Suppressor macrophage treated with lipopolysaccharide for 4 hours (primary cell): ENCODE measurements at places on chromosomes 3 and 15.

GRCh38 chr3:194688200-194688740, 2.6 kb downstream of the FAM43A start:
- DNase-seq, result peak; percentile 23

DNA sequence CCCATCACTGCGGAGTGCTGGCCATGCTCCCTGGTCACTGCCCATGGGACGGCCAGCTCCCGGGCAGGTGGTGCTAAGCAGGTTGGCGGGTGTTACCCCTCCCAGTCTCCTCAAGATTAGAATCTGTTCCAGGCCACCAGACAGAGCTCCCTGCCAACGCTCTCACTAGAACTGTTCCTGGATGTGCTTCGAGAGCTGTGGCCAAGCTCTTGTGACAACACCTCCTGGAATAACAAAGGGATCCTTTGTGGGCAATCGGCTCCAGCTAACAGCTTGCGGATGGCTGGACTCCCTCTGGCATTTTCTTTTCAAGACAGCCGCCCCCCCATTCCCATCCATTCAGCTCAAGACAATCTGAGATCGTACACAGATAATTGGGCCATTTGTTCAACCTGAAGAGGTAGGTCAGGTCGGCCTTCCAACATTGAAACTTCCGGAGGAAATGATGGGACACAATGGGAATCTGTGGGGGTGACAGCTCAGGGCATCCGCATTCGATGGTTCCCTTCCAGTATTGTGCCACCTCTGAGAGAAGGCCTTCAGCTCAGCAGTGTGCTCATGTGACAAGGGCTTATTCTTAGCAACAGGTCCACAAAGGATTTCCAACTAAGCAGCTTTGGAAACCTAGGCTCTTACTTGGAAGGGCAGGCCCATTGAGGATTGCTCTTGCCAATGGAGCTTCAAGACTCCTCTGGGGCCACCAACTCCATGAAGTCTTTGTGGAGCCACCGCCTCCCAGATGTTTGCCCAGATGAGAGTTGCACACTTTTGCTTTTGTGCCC, 11.6 kb upstream of the EPHB3 start:
- DNase-seq, result no peak

GRCh38 chr3:126367316-126367805, 10.2 kb upstream of the KLF15 start:
- DNase-seq, result no peak

GRCh38 chr3:170502297-170502696, 83.6 kb downstream of the SLC7A14 start:
- no peak for DNase-seq

DNA sequence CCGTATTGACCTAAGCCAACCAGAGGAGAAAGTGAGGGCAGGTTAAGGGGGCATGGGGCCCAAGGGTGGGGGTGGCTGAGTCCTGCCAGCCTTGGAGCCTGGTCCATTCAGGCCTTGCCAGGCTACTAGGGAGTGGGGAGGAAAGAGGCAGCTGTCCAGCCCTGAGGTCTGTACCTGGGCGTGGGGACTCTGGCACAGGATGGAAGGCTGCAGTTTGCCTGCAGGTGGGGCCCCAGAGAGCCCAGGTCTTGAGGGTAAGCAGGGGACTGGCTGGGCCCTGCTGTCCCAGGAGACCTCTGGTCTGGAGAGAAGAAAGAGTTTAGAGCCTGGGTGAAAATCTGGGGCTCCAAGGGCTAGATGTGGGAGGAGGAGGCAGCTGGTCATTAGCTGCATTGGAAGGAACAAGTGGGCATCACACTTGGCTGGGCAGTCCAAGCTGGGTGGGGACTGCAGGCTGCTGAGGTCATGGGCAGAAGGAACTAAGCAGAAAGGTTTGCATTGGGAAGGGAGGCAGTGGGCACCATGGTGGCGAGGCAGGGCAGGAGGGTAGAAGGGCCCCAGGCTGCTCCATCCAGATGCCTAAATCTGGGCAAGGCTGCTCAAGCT, 108.4 kb downstream of the OXNAD1 start:
- DNase-seq, result peak; percentile 42

- no peak for DNase-seq
Observed at GRCh38 chr3:18393906-18394305, 31.2 kb downstream of the SATB1 start.

DNA sequence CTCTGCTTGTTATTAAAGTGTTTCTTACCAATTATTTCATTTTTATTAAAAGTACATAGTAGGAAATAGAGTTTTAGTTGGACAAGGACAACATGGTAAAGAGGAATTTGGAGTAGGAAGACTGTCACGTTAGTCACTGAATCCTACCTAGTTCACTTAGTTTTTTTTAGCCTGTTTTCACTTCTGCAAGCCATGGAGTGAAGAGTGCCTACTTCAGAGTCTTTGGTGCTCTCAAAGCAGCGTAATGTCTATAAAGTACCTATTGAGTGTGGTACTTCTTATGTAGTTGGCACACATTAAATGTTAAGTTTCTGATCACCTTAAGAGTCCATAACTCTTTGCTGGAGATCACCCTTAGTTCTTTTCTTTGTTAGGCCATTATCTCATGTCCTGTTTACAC, 78.7 kb downstream of the LPP start:
- no peak for DNase-seq

- DNase-seq, result no peak
Observed at GRCh38 chr15:70196372-70197316, 98.9 kb upstream of the TLE3 start.

DNA sequence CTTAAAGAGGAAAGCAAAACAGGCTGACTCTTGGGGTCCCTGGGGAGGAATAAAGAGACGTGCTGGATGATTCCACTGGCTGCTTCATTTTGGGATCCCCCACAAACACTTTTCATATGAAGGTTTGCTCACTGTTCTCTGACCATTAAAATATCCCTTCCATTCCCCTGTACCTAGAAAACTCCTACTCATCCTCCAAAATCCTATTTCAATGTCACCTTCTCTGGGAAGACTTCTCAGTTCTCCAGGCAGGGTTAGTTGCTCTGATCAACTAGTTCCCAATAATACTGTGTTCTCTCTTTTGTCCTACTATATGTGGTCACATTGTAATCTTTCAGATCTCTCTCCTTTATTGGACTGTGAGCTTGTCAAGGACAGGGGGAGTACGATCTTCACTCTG, 19.0 kb downstream of the LARP6 start:
- DNase-seq, result no peak

DNA sequence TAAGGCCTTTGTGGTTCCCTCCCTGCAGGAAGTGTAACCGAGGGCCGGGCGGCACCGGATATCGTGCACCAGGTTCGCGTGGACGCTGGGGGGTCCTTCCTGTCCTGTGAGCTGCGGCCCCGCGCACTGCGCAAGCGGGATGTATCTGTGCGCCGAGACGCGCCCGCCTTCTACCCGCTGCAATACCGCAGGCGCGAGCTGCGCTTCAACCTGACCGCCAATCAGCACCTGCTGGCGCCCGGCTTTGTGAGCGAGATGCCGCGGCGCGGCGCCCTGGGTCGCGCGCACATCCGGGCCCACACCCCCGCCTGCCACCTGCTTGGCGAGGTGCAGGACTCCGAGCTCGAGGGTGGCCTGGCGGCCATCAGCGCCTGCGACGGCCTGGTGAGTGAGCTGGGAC, 35.9 kb downstream of the SAXO2 start:
- no peak for DNase-seq

DNA sequence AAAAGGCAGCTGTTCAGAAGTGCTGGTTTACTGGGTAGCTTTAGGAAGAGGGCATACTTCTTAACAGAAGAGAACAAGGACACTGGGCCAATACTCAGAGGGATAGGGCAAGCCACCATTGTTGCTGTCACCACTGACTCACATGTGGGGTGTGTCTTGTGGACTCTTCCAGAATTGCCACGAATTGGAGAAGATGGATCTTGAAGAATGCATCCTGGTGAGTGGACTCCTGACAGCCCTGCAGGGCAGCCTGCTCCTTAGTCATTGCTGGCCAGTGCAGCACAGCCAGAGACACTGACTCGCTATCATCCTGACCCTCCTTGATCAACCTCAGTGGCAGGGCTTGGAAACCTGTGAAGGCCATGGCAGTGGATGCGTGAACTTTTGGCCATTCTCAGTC, 62.3 kb downstream of the UBP1 start:
- DNase-seq, result peak; percentile 6

DNA sequence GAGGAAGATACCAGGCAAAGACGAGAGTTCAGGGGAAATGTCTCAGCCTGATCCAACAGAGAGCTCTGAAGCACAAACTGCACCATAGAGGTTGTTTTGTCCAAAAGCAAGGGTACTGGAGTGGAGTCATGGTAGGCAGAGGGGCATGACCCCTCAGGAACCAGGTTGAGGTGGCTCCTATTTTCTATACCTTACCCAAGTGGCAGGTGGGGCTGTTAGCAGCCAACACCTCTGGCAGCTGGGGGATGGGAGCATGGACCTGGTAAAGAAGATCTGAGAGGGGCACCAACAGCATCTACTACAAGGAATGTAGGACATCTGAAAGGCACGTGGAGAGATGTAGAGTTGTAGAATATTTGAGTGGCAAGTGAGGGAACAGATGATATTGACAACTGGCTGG, 85.2 kb downstream of the GAP43 start:
- DNase-seq, result no peak

DNA sequence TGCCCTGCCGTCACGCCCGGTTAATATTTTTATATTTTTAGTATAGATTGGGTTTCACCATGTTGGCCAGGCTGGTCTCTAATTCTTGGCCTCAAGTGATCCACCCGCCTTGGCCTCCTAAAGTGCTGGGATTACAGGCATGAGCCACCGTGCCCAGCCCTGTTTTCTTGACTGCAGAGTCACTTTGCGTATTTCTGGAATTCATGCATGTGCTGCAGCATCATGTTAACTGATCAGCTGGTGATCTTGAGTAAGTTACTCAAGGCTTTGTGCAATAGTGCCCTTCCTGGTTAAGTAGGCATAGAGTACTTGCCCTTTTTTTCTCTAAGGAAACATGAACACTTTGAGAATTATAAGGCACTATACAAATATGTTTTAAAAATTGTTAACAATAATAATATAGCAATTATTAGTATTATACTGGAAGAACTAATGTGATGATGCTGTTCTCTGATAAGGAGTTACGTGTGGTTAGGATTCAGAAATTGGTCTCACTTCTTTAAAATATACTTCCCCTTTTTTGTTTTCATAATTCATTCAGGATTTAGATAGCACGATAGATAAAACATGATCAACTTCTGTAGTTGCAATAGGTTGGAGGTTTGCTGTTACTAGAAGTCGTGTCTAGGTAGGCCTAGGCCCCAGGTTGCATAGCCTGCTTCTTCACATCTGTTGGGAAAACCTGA, 33.6 kb downstream of the GPR171 start:
- peak; percentile 89 for DNase-seq

- DNase-seq, result no peak
Observed at GRCh38 chr3:108804966-108805365, 17.6 kb upstream of the TRAT1 start.

GRCh38 chr3:94246171-94246570, 183.3 kb downstream of the NSUN3 start:
- no peak for DNase-seq

DNA sequence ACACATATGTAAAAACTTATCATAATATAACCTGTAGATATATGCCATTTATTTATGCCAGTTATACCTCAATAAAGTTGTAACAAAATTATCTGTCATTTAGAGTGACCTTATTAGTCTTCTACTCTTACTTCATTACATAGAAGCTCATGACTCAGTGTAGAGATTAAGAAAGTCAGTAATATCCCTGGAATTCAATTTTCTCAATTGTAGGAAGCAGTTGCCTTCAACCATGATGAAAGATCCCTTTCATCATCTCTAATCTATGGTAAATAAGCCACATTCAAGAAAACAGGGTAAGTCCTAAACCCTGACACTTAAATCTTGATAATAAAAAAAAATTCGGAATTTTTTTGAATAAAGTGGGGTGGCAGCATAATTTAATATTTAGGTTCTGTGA, 216.5 kb upstream of the PEX5L start:
- no peak for DNase-seq

DNA sequence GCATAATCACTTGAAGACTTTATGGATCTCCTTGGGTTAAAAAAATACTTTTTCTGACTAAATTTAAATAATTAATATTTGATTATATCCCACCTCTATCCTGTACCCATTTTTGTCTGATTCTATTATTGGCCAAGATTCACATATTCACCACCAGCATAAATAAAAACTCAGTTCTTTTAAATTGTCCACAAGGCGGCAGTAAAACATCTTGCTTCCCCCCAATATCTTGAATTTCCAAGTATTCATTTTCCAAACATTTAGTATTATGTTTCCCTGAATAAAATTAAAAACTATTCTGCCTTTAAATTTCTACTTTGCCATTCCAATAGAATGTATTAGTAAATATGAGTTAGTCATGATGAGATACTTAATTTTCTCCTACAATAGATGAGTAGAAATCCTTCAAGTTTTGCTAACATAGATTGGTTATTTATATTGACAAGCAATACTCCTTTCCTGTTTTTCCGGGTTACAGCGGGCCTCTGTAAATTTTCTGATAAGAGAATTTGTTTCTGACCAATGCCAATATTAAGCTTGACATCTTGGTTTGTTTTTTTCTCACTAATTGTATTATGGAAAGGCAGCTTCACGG, 218.7 kb upstream of the MDFIC2 start:
- peak; percentile 16 for DNase-seq

DNA sequence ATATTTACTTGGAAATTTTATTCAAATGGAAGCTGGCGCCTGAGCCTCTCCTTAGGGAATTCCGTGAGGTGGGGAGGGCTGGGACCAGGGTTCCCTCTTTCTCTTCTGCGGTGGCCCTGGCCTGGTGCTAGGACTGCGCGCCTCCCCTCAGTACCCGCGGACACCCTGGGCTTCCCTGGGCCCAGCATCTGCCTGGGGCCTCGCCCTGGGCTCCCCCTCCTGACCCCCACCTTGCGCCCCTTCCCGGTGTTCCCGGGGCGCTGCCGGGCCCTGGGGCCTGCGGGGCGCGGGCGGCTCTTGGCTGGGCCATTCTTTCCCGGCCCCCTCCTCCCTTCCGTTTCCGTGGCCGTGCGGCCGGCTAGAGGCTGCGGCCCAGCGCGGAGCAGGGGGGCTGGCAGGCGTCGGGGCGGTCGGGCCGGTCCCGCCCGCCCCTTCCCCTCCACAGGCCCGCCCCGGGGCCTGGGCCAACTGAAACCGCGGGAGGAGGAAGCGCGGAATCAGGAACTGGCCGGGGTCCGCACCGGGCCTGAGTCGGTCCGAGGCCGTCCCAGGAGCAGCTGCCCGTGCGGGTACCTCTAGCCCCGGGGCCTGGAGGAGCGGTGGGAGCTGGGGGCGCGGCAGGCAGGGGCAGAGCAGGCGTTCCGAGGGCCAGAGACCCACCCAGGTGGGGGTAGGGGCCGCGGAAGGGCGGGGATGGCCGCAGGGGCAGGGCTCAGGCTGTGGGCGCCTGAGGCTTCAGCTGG, at the start of gene FES:
Gene FES, plus strand, starts transcription at position 529 of the 743 bp plus-strand sequence. CDS start 542 bp downstream, outside the sequence.
- DNase-seq, result peak; percentile 89
